ENCODE measurements at places on chromosomes 5 and 9.

- DNase-seq = no peak
Measured at GRCh38 chr5:103010168-103010567, 109.8 kb downstream of the GIN1 start.

- no peak for DNase-seq
Measured at GRCh38 chr5:79032031-79032695, 37.3 kb downstream of the DMGDH start.

DNA sequence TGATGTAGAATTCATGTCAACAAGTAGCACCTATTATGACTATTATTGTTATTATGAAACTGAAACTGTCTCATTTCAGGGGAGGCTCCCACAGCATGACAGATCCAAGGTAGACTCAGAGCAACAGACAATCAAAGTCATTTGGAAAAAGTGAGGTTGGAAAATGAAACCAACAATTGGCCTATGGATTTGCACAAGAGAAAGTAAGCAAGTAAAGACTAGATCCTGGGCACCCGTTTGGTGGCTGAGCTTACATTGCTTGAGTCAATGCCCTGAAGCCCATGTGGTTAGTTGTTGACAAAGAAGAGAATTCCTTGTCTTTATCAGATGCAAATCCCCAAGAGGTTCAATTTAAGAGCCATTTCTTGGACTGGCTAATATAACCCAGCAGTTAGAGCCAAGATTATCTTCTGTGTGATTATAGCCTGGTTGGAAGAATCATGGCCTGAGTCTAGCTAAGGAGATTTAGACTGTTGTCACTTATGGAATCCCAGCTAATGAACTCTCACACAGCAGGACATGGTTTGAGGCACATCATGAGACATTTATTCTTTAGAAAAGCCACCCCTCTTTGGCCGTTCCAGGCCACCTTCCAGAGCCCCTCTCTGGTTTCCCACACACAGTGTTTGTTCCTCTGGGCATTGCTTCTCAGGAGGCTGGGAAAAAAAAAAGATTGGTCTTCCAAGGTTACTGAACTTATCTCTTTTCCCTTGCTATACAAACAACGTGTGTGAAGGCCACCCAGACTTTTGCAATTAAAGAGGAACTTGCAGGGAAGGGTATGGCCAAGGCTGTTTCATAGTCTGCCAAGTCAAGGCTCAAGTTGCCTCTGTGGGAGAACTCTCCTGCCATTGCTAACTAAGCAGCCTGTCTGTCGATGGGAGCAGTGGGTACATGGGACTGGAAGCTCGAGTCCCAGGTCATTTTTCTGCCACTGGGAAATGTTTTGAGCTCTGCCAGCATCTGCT, 399.5 kb downstream of the ENC1 start:
- DNase-seq = peak; percentile 41

DNA sequence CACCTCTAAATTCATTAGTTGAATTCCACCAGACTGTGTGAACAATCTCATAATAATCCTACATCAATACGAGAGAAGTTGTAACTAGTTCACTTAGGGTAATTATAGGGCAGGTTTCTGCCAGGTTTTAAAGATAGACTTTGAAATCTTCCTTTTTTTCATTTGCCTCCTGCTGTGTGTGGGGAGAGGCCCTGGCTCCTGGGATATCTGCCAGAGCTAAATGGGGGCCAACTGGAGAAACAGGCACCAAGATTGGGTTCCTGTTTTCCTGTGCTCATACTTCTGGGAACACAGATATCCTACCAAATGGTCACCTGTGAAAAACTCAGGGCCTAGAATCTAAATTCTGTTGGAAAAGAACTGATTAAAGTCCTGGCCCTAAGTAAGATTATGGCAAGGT, 42.3 kb downstream of the SH3RF2 start:
- DNase-seq = no peak

DNA sequence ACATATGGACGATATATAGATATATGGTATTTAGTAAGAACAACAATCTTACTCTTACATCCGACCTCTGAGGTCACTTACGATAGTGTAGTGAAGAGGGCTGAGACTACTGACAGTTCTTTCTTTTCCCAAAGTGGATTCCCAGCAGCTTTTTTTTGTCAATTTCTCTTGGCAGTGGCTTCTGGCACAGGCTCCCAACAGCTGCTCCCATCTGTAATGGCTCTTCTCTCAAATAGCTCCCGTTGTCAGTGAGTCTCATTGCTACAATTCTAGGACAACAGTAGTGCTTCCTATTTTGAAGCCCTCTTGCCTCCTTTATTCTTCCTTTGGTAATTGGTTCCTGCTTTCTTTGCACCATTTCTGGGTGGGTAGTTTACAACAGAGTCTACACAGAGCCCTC, 68.4 kb downstream of the SLC25A46 start:
- no peak for DNase-seq

All from lower leg skin (tissue), 4 donors.